Lower lobe of right lung (tissue), 2 donors: ENCODE measurements at places on chromosomes 2 and 18.

DNA sequence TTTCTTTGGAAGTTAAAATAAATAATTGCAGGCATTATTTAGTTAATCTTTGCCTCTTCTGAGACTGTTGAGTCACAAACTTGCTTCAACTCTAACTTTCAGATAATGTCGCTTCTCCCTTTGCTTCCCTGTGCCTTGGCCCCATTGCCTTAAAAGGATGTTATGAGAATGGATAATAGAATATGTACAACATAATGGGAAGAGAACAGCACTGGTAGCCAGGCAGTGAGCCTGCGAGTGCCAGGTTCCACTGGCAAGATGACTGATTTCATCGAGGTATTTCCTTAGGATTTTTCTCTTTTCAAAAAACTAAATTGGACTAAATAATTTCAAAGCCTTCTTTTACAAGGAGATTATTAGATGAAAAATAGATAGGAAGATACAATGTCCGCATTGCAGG lies 420.9 kb downstream of the TGIF1 start:
- H3K4me1 ChIP-seq = peaks cover 10% of the 10 kb centered on the region
- H3K27ac ChIP-seq = no peak overlapping the region
- H3K36me3 ChIP-seq = no peaks in the 10 kb centered on the region
- DNase-seq = no peak
- H3K27me3 ChIP-seq = no peaks in the 10 kb centered on the region

GRCh38 chr2:121360566-121361300 lies 75.7 kb upstream of the TFCP2L1 start:
- peak; percentile 66 for DNase-seq
- no peak overlapping the region for H3K27ac ChIP-seq
- H3K36me3 ChIP-seq = peaks cover 95% of the 10 kb centered on the region
- H3K4me1 ChIP-seq = no peaks in the 10 kb centered on the region
- H3K4me3 ChIP-seq = no peak overlapping the region

- no peaks in the 10 kb centered on the region for H3K27me3 ChIP-seq
- H3K27ac ChIP-seq = no peak overlapping the region
- H3K4me1 ChIP-seq = no peaks in the 10 kb centered on the region
- H3K4me3 ChIP-seq = no peak overlapping the region
Observed at GRCh38 chr2:121502246-121502645, 28.4 kb upstream of the RNU4ATAC start.

GRCh38 chr18:58581265-58581664 lies 47.6 kb downstream of the ALPK2 start:
- no peaks in the 10 kb centered on the region for H3K27me3 ChIP-seq
- DNase-seq = no peak
- no peak overlapping the region for H3K27ac ChIP-seq
- H3K4me1 ChIP-seq = no peaks in the 10 kb centered on the region

DNA sequence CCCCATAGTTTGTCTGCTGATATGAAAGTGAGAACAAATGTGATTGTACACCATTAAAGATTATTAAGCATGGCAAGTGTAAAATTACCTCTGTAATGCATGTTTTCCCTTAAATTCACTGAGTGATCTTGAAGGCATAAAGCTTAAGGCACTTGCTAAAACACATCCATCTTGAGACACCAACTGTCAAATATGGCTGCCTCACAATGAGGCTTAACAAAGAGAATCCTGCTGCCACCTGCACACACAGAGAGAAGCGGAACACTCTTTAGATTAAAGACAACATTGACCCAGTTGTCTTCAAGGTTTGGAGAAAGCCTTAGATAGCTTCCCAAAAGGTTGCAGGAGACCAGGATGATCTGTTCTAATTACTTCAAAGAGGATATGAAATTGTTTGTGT lies 803.6 kb upstream of the GYPC start:
- no peak for DNase-seq
- H3K27me3 ChIP-seq = no peaks in the 10 kb centered on the region
- H3K4me3 ChIP-seq = no peak overlapping the region
- H3K27ac ChIP-seq = no peak overlapping the region

- no peak overlapping the region for H3K27ac ChIP-seq
- no peak for DNase-seq
- H3K4me3 ChIP-seq = no peak overlapping the region
- no peaks in the 10 kb centered on the region for H3K36me3 ChIP-seq
Observed at GRCh38 chr2:209074711-209075110, 349.1 kb upstream of the MAP2 start.

DNA sequence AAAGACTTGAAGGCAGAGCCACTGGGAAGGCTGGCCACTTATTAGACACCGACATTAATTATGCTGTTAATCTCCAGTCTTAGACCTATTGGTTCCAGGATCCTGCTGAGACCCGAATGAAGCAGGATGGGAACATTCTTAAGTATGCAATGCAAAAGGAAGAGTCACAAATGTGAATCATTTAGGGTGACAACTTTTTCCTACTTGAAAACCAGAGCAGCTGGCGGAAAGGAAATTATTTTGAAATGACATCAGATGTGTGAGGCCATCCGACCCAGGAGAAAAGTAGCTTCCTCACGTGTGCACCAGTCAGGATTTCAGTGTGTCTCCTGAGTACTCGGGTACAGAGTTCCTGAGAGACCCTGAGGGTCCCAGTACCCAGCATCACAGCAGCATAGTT lies 222.9 kb upstream of the NCKAP5 start:
- no peak overlapping the region for H3K4me3 ChIP-seq
- no peaks in the 10 kb centered on the region for H3K36me3 ChIP-seq
- no peaks in the 10 kb centered on the region for H3K27me3 ChIP-seq
- DNase-seq = no peak
- H3K4me1 ChIP-seq = no peaks in the 10 kb centered on the region
- H3K27ac ChIP-seq = no peak overlapping the region

- H3K27me3 ChIP-seq = no peaks in the 10 kb centered on the region
- H3K4me1 ChIP-seq = peaks cover 15% of the 10 kb centered on the region
- H3K4me3 ChIP-seq = no peak overlapping the region
- no peak for DNase-seq
- H3K27ac ChIP-seq = peak overlapping the region; percentile 37
Observed at GRCh38 chr2:205975082-205975949, 110.7 kb downstream of the INO80D start.
